ENCODE measurements at places on chromosomes 2 and 18. TPM values are rescaled to one million over a fixed set of nuclear protein-coding genes. Genes with fewer than 3 reads are reported as not detected.

GRCh38 chr2:240985881-240986786, 12.3 kb upstream of the SNED1 start:
- no peak overlapping the region for H3K4me3 ChIP-seq
- H3K4me1 ChIP-seq = peaks cover 52% of the 10 kb centered on the region
- no peak overlapping the region for H3K27ac ChIP-seq

- H3K4me1 ChIP-seq = no peaks in the 10 kb centered on the region
- no peak overlapping the region for H3K27ac ChIP-seq
- no peaks in the 10 kb centered on the region for H3K27me3 ChIP-seq
- DNase-seq = no peak
These were observed 377.7 kb upstream of the ST6GAL2 start for GRCh38 chr2:107263628-107264027.

DNA sequence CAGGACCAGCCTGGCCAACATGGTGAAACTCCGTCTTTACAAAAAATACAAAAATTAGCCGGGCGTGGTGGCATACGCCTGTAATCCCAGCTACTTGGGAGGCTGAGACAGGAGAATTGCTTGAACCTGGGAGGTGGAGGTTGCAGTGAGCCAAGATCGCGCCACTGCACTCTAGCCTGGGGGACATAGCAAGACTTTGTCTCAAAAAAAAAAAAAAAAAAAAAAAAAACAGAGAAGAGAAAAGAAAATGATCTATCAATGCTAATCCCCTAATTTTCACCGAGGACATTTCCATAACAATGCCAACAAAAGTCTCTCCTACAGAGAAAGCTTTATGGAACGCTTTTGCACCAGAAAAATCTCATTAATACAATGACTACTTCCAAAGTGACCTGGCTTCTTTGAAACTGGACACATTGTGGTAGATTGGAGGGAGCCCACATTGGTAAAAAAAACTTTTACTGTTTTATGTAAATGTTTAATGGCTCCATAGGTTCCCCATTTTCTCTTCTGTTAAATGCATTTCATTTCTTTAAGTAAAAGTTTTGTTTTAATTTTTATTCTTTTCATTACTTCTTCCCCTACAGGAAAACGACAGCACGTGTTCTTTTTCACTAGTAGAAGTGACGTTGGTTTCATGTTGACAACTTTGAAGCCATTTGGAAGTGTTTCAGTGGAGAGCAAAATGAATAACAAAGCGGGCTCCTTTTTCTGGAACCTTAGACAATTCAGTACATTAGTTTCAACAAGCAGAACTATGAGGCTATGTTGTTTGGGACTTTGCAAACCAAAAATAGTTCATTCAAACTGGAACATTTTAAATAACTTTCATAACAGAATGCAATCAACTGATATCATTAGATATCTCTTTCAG, 888 bp downstream of the FASTKD2 start:
- peaks cover 40% of the 10 kb centered on the region for H3K4me1 ChIP-seq
- H3K36me3 ChIP-seq = no peaks in the 10 kb centered on the region
- DNase-seq = no peak
- H3K27ac ChIP-seq = peak overlapping the region; percentile 69
- H3K27me3 ChIP-seq = no peaks in the 10 kb centered on the region

GRCh38 chr2:230949966-230950873, 25.2 kb upstream of the GPR55 start:
- H3K36me3 ChIP-seq = no peaks in the 10 kb centered on the region
- DNase-seq = no peak
- no peaks in the 10 kb centered on the region for H3K27me3 ChIP-seq
- no peak overlapping the region for H3K27ac ChIP-seq

DNA sequence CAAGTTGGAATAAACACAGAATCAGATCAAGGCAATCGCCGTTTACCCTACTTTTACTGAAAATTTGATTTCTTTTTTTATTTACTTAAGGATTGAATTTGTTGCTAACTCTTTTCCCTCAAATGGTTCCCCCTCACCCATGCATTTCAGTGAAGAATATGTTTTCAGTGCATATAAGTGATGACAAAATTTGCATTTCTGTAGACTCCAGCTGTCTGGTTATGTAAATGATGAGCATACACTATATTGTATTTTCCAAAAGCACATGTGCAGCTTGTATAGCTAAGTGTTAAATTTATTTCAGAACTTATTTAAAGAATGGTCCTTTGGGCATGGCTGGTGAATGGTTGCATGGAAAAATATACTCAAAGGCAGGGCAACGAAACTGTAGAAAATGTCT, 437.7 kb downstream of the PTPRM start:
- H3K27ac ChIP-seq = no peak overlapping the region
- no peak for DNase-seq
- no peaks in the 10 kb centered on the region for H3K36me3 ChIP-seq
- no peaks in the 10 kb centered on the region for H3K27me3 ChIP-seq

DNA sequence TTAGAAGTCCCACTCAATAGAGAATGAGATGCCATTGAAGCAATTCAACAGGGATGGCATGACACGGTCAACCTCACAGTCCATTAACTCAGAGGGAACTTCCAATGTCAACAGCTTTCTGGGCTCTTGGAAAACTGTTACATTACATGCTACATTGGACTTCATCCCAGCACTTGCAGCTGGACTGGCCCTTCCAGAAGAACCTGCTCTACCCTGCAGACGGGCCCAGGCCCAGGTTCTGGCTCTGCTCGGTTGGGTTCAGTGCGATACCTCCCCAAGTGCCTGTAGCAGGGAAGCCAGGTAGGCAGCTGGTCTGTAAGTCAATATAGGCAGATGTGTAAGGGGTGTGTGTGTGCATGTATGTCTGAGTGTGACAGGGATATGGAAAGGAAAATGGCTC, 12.9 kb downstream of the LAMA1 start:
- H3K4me3 ChIP-seq = no peak overlapping the region
- DNase-seq = no peak
- H3K36me3 ChIP-seq = no peaks in the 10 kb centered on the region
- no peaks in the 10 kb centered on the region for H3K27me3 ChIP-seq
- no peaks in the 10 kb centered on the region for H3K4me1 ChIP-seq
- H3K27ac ChIP-seq = no peak overlapping the region

Gene TEX44
- not detected for total RNA-seq

Data from thoracic aorta (tissue), 2 donors.